ENCODE measurements at places on chromosomes 6 and 20. TPM values are rescaled to one million over a fixed set of nuclear protein-coding genes. Genes with fewer than 3 reads are reported as not detected.
A peak's percentile ranks its signal among the peaks of the same experiment; 100 is the strongest.

Gene PTK7
- total RNA-seq, result 25.9 TPM

- H3K27ac ChIP-seq, result no peak overlapping the region
- no peak overlapping the region for H3K4me3 ChIP-seq
- no peak for DNase-seq
These were observed 25.1 kb upstream of the MAFB start for GRCh38 chr20:40714109-40714508.

- no peak for DNase-seq
- H3K36me3 ChIP-seq, result no peaks in the 10 kb centered on the region
- H3K27me3 ChIP-seq, result no peaks in the 10 kb centered on the region
- no peak overlapping the region for H3K4me3 ChIP-seq
- no peak overlapping the region for H3K27ac ChIP-seq
These were observed 329.3 kb upstream of the FLRT3 start for GRCh38 chr20:14666696-14667095.

Gene KIAA0408
- 9.4 TPM for total RNA-seq

Gene OR2J3
- total RNA-seq, result not detected

Gene C2
- not detected for total RNA-seq

Gene NKX2-2
- 4.8 TPM for total RNA-seq

- DNase-seq, result no peak
- H3K4me3 ChIP-seq, result no peak overlapping the region
- peak overlapping the region; percentile 72 for H3K27ac ChIP-seq
- peaks cover 64% of the 10 kb centered on the region for H3K4me1 ChIP-seq
These were observed 10.9 kb downstream of the FKBP1A start for GRCh38 chr20:1381753-1382591.

Gene METTL24
- total RNA-seq, result 3.6 TPM

DNA sequence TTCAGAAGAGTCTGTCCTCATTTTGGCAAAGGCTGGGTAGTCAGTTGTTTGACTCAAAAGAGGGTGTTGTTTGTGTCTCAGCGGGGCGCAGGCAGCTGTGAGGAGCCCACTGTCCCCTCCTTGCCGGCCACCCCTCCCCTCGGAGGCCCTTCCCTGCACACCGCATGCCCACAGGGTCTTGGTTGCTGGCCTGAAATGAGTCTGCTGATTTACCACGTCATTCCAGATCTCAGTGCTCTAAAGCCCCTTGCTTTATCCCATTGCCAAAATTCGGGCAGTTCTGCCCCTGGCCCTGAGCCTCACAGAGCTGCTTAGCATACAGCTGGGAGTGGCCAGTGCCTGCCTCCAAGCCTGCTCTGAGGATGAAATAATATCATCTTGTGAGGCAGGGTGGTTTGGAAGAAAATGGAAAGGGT is 220.7 kb downstream of the UST start:
- peaks cover 12% of the 10 kb centered on the region for H3K27me3 ChIP-seq
- no peak for DNase-seq
- peaks cover 10% of the 10 kb centered on the region for H3K36me3 ChIP-seq

Gene RWDD2A
- total RNA-seq, result 6.4 TPM

DNA sequence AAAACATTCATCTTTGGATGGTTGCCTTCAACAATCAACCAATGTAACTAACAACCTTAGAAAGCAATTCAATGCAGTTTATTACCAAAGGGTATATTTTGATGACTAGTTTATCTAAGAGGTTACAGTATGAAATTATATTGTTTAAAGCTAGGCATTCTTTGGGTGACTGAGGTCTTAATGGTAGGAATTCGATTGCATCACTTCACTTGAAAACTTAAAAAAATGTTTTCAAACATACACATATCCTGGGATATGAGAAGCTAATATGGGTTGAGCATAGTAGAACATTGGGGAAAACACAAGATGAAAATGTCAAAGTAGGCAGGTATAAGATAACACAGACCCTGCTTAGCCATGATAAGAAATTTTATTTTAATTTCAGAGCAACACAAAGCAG is 144.6 kb upstream of the BMP5 start:
- DNase-seq, result no peak
- no peaks in the 10 kb centered on the region for H3K27me3 ChIP-seq
- no peaks in the 10 kb centered on the region for H3K36me3 ChIP-seq
- H3K4me1 ChIP-seq, result no peaks in the 10 kb centered on the region
- no peak overlapping the region for H3K27ac ChIP-seq

Gene EPM2A
- total RNA-seq, result 60.8 TPM

GRCh38 chr6:27280064-27280539 is 32.0 kb downstream of the POM121L2 start:
- no peak overlapping the region for H3K4me3 ChIP-seq
- H3K27ac ChIP-seq, result no peak overlapping the region
- DNase-seq, result peak; percentile 45
- peaks cover 100% of the 10 kb centered on the region for H3K27me3 ChIP-seq

DNA sequence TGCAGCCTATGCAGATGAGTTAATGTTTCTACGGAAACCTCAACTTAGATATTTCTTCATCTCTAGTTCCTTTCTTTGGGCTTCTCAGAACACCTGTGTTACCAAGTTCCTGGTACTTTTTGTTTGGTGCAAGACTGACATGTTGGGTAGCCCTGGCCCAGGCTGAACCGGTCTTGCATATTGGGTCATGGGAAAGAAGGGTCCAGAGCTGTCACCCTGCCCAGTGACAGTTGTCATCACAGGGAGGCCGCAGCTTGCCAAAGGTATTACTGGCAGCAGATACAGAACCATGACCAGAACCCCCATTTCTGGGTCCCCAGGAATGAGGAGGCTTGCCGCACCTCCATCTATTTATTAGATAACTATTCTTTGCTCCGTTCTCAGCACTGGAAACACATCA is 40.2 kb downstream of the PDYN start:
- H3K36me3 ChIP-seq, result no peaks in the 10 kb centered on the region
- H3K4me1 ChIP-seq, result no peaks in the 10 kb centered on the region
- H3K27ac ChIP-seq, result no peak overlapping the region
- peaks cover 14% of the 10 kb centered on the region for H3K27me3 ChIP-seq
- no peak for DNase-seq

Gene DHX16
- total RNA-seq, result 37.4 TPM

DNA sequence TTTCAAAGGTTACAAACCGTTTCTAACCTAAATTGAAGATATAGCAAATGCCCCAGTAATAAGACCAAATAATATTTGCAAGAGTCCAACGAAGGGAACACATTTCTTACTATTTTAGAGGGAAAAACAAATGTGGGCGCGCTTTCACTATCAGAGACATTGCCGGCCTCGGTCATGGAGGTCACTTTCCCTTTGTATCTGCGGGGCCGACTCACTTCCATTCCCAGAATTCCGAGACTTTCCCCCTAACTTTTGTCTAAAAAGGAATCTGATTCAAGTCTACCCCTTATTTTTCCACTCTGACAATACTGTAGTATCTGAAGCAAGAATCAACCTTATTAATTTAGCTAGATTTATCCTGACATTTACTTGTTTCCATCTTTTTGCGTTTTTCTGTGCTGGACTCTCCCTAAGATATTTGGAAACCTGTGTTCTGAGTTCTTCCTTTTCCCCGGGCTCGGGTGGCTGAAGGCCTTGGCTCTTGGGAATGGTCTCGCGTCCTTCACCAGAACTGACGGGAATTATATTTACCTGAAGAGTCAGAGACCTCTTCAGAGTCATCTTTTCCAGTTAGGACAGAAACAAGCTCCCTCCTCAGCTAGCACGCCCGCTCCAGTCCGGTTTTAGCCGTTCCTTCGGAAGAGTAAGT is 71.8 kb upstream of the ZNF184 start:
- H3K4me3 ChIP-seq, result no peak overlapping the region
- peaks cover 12% of the 10 kb centered on the region for H3K27me3 ChIP-seq
- H3K36me3 ChIP-seq, result no peaks in the 10 kb centered on the region
- H3K27ac ChIP-seq, result no peak overlapping the region

GRCh38 chr6:10112871-10113549 is 301.9 kb downstream of the TFAP2A start:
- H3K36me3 ChIP-seq, result no peaks in the 10 kb centered on the region
- no peak overlapping the region for H3K27ac ChIP-seq
- peak; percentile 11 for DNase-seq
- H3K4me3 ChIP-seq, result no peak overlapping the region
- peaks cover 25% of the 10 kb centered on the region for H3K27me3 ChIP-seq

GRCh38 chr20:62784497-62784896 is 11.8 kb upstream of the MRGBP start:
- no peak overlapping the region for H3K4me3 ChIP-seq
- no peak for DNase-seq
- H3K4me1 ChIP-seq, result peaks cover 7% of the 10 kb centered on the region
- no peak overlapping the region for H3K27ac ChIP-seq

DNA sequence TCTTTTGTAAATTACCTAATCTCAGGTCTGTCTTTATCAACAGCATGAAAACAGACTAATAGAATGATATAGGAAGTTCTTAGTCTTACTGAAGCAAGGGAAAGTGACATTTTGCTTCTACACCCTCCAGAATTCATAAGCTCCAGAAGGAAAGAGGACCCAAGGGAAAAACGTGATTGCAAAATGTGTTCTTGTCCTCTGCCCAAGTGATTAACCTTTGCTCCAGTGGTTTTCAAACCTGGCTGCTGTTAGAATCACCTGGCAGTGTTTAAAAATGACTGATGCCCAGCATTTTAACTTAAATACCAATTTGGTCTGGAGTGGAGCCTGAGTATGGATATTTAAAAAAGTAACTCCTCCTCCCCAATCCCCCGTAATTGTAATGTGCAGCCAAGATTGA is 191.4 kb downstream of the SLC16A10 start:
- no peak overlapping the region for H3K4me3 ChIP-seq
- no peaks in the 10 kb centered on the region for H3K27me3 ChIP-seq

Gene GPR6
- not detected for total RNA-seq

GRCh38 chr20:41049451-41049850 is 20.8 kb downstream of the TOP1 start:
- H3K4me3 ChIP-seq, result no peak overlapping the region
- no peak for DNase-seq
- H3K36me3 ChIP-seq, result no peaks in the 10 kb centered on the region
- no peaks in the 10 kb centered on the region for H3K27me3 ChIP-seq
- H3K4me1 ChIP-seq, result peaks cover 74% of the 10 kb centered on the region

DNA sequence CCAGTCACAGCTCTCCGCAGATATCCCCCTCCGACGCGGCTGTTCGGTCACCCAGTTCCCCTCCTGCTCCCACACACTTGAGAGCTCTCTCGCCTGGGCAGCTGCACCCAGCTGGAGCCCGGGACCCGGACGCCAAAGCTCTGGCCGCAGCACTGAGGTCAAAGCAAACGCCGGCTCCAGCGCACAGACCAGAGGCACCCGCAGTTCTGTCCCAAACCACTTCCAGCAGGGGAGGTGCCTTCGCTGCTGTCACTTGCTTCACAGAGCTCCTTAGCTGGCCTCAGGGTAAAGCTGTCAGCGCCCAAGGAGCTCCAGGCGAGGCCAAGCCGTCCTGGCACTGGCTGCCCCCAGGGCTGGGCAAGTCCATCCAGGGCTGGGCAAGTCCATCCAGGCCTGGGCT is 27.9 kb downstream of the SLC2A4RG start:
- DNase-seq, result no peak
- no peaks in the 10 kb centered on the region for H3K4me1 ChIP-seq
- peaks cover 36% of the 10 kb centered on the region for H3K36me3 ChIP-seq
- no peak overlapping the region for H3K27ac ChIP-seq
- no peaks in the 10 kb centered on the region for H3K27me3 ChIP-seq

Gene TMEM30A
- total RNA-seq, result 175 TPM

GRCh38 chr6:90955246-90955645 is 368.4 kb upstream of the MAP3K7 start:
- no peak overlapping the region for H3K4me3 ChIP-seq
- no peaks in the 10 kb centered on the region for H3K36me3 ChIP-seq
- H3K4me1 ChIP-seq, result no peaks in the 10 kb centered on the region
- H3K27ac ChIP-seq, result no peak overlapping the region

DNA sequence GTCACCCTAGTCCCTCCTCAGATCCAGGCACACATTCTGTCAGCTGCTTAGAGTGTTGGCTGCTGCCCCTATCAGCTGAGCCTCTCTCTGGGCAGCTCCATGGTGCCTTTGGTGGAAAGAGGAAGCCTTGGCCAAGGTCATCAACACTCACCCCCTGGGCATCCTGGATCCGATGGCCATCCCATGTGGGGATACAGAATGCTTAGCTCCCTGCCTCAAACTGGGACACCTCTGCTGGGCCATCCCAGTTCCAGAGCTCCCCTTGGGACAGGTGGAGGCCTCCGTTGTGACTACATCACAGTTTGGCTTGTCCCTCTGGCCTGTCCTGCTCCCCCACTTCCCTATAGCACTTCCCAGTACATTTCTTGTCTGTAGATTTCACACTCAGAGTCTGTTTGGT is 45.6 kb downstream of the TOX2 start:
- no peak overlapping the region for H3K4me3 ChIP-seq
- H3K36me3 ChIP-seq, result no peaks in the 10 kb centered on the region
- DNase-seq, result no peak
- H3K27ac ChIP-seq, result peak overlapping the region; percentile 18

DNA sequence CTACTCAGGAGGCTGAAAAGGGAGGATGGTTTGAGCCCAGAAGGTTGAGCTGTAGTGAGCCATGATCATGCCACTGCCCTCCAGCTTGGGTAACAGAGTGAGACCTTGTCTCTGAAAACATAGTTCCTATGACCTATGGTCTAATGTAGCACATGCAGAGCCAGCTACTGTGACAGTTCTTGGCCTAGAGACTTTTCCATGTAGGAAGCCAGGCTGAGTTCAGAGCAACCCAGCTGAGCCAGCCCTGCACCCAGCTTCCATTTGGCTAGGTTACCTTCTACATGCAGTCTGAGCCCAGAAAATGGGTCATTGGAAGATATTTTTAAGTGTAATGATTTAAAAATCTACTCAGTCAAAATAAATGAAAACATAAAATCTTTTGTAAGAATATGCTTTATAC is 92.8 kb downstream of the FNDC1 start:
- H3K27me3 ChIP-seq, result no peaks in the 10 kb centered on the region
- no peaks in the 10 kb centered on the region for H3K4me1 ChIP-seq
- H3K27ac ChIP-seq, result no peak overlapping the region

Gene KCNG1
- 2.2 TPM for total RNA-seq

All from stomach (tissue), 19 donors.